ENCODE measurements at places on chromosomes 13 and 19.

GRCh38 chr13:44932850-44933251, 56.4 kb downstream of the NUFIP1 start:
- no peak for DNase-seq

- no peak for DNase-seq
These were observed 421.7 kb downstream of the EFNB2 start for GRCh38 chr13:106113796-106114195.

GRCh38 chr13:101917475-101917810, 465.0 kb downstream of the ITGBL1 start:
- no peak for DNase-seq

DNA sequence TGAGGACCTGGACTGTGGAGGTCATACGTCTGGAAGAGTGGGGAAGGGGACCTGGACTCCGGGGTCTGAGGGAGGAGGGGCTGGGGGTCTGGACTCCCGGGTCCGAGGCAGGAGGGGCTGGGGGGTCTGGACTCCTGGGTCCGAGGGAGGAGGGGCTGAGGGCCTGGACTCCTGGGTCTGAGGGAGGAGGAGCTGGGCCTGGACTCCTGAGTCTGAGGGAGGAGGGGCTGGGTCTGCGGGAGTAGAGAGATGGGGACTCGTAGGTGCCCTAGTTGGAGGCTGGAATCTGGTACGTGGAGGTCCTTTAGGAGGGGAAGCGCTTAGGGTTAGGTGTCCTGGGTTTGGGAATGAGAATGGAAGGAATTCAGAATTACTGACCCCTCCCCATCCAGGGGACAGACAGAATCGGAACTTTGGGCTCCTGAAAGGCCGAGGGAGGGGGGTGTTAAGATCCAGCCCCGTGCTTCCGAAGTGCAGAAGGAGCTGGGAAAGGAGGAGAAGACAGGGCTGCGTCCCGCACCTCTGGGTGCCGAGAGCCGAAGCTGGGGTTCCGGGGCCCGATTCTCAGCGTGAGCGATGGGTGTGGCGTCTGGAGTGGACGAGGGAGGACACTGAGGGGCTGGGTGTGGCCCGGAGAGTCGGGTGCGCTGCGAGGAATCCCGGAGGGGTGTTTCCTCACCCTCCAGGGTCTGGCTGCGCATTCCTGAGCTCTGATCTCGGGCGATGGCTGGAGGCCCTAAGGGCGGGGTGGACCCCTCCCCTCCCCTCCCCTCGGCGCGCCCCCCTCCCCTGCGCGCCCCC, 608 bp downstream of the MYADM start:
- peak; percentile 33 for DNase-seq

GRCh38 chr19:30069535-30070197, 127.6 kb downstream of the URI1 start:
- DNase-seq = no peak

- no peak for DNase-seq
These were observed 21.5 kb upstream of the SGCG start for GRCh38 chr13:23159205-23159759.

DNA sequence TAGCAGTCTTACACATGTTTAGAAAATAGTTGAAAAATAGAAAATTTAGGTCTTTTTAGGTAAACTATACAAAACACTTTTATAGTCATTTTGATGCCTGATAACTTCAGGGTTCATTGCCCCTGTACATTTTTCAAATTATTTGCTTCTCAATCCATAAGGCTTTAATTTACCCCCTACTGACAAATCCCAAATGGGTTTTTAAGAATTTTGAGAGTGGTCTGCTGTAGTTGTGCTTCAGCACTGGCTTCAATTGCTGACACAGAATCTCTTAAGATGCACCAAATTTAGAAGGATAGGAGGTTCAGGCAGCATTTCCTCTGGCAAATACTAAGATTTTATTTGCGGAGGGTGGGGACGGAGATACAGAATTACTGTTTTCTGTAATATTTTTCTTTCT, 89.4 kb downstream of the PCCA start:
- no peak for DNase-seq

- DNase-seq = no peak
These were observed 2859.1 kb downstream of the PCDH9 start for GRCh38 chr13:64371045-64371444.

DNA sequence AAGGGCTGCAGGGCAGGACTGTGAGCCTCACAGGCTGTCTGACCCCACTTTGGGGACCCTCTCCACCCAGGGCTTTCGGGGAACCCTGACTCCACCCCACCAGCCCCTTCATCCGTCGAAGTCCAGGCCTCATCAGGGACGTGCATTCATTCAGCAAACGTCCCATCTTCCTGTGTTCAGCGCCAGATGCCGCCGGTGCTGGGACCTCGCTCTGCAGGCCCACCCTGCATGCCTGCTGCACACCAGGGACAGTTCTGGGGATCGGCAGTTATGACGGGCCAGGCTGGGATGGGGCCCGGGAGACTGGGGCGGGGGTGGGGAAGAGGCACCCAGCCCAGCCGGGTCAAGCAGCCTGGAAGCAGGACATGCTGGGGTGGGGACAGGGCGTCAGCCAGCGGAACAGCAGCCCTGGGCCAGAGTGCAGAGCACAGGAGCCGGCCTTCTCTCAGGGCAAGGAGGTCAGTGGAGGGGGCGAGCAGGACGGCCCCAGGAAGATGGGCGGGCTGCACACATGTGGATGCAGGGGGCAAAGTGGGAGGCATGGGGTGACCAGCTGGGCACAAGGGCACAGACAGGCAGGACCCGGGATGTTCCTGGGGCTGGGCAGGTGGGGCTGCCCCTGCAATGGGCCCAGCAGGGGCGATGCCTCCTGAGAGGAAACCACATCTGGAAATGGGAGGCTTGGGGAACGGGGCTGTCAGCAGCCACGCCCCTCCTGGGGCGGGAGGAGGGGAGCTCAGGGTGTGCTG, 5.1 kb downstream of the GAMT start:
- DNase-seq = no peak

DNA sequence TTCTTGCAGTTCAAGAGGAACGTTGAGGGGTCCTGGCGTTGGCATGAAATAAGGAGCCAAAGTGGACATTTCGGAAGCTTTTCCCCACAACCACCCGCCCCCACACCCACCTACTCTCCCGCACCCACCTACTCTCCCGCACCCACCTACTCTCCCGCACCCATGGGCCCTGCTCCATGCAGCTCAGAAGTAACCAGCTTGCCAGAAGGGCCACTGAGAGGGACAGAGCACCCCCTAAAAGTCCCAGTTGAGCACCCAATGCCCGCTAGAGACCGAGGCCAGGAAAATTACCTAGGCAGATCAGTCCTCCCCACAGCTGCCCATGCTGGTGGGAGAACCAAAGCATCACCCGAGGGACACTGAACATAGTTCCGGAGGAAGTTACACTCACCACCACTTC, 11.8 kb downstream of the VSTM2B start:
- no peak for DNase-seq

- DNase-seq = no peak
These were observed 75.8 kb downstream of the TBC1D4 start for GRCh38 chr13:75405976-75406703.

DNA sequence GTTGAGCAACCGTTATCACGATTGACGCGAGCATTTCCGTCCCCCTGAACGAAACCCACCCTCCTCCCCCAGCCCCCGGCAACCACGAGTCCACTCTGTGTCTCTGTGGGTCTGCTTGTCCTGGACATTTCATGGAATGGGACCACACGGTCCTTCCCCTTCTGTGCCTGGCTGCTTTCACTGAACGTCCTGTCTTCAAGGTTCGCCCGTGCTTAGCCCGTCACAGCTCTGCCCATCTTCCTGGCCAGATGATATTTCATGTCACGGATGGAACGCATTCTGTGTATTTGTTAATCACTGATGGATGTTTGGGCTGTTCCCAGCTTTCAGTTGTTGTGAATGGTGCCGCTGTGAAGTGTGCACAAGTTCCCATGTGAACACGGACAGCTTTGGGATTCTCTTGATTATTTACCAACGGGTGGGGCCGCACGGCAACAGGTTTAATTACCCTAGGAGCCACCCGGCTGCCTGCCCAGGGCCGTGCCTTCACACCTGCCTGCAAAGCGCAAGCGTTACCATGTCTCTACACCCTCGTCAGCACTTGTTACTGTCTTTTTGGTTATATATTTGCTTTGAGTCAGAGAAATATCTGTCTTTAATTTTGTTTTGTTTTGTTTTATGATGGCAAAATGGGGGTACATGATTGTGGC, 42.5 kb downstream of the RASA3 start:
- no peak for DNase-seq

- DNase-seq = no peak
These were observed 80.3 kb upstream of the FRY start for GRCh38 chr13:31951215-31951678.

GRCh38 chr19:1655131-1655981, 2.9 kb upstream of the TCF3 start:
- no peak for DNase-seq

- DNase-seq = peak; percentile 55
These were observed 880 bp downstream of the SWSAP1 start for GRCh38 chr19:11375143-11375948.

DNA sequence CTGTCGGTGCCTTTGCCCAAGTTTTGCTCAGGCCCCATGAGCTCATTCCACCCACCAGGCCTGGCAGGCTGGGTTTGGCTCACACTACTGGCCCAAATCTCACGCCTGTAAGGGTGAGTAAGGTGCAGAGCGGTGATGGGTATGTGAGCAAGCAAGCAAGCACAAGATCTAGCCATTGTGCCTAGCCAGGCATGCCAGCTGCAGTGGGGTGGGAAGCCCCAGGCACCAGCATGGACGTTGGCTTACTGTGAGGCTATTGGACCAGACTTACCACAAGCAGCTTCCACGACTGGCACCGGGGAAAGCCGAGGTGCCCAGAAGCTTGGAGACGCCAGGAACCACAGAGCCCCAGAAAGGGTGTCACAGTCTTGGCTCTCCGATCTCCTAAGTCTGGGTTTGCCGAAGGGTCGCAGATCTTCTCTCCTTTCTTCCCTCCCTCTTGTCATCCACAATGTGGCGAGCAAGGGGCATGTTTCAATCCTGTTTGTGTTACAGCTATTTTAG, 2659.4 kb upstream of the PCDH20 start:
- no peak for DNase-seq

DNA sequence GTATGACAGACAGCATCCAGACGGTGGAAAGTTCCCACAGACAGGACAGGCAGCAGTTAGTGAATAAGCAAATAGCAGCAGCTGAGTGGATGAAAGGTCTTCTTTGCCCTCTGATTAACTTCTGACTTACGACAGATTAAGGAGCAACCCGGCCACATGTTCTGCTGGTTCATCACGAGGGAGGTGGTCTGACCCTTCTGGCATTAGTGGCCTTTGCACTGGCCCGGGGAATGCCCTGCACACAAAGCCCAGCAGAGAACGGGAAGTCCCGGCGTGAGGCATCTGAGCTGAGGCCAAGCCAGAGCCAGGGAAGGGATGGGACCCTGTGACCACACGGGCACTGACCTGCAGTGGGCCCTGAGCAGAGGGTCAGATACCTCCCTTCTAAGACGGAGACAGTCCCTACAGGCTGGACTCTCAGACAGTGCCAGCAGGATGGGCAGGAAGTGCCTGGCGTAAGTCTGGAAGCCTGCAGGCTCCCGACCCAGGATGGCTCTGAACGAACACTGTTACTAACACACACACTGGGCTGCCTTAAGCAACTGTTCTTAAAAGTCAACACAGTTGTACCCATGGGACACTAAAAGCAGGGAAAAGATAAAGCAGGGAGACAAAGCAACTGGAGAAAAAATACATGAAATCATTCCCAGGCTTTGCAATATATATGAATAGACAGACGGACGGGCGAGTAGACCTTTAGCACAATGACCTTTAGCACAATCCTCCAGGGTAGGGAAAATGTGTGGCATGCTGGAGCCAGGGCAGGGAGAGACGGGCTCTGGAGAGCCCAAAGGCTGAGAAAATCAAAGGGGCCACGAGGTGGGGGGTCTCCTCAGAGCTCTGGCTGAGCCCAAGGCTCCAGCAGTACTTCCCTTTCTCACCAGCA, 6.3 kb downstream of the C19orf12 start:
- DNase-seq = no peak

DNA sequence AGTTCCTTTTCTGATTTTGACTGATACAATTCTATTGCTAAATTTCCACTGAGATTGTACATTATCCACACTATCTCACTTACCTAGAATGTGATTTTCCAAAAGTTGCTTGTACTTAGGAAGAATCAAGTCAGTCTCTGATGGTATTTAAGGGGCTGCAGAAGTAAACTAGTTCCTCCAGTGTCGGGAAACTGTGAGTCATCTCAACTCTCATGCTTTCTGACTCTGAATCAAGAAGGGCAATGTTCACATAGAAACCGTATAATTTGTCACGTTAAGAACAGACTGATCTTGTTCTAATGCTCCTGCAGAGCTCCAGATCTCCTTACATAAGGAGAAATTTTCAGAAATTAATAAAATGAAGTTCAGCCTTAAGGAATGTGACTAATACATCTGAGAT, 369.3 kb downstream of the KLF5 start:
- DNase-seq = no peak

DNA sequence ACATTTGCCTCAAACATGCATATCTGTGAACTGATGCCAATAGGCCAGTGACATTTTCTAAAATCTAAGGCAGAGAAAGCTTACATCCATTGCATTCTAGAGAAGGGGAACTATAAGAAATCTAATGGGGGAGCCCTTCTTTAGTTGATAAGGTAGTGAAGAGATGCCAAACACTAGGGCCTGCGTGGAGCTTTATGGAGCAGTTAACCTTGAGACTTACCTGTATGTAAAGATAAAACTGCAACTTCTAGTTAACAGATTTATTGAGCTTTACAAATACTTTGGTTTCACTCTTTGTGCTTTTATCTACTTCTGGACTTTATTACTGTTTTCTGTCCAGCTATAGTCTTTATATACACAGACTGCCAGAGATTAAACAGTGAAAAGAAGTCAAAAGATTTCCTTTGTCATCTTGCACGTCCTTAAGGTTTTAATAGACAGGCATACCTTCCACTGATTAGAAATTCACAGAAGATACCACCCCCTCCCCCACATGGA, 457.6 kb downstream of the KLF12 start:
- DNase-seq = no peak

- DNase-seq = no peak
These were observed 83.1 kb downstream of the ZNF557 start for GRCh38 chr19:7152568-7152967.

DNA sequence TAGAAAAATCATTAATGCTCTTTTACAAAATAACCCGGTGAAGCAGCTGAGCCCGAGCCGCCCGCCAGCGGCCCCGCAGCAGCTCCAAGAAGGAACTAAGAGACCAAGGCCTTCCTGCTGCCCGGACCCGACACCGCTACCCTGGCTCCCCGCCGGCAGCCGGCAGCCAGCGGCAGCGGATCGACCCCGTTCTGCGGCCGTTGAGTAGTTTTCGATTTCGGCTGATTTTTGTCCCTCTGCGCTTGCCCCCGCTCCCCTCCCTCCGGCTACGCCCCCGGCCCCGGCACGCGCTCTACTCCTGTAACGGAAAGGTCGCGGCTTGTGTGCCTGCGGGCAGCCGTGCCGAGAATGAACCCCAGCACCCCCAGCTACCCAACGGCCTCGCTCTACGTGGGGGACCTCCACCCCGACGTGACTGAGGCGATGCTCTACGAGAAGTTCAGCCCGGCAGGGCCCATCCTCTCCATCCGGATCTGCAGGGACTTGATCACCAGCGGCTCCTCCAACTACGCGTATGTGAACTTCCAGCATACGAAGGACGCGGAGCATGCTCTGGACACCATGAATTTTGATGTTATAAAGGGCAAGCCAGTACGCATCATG, at the start of gene PABPC3:
Gene PABPC3 (plus strand): TSS at position 286 of the 603 bp plus-strand sequence. CDS start 63 bp downstream, at position 349.
- DNase-seq = no peak

Measured in stimulated activated naive CD4-positive, alpha-beta T cell treated with Interleukin-2 at 50 U/mL for 16 hours (primary cell).